ENCODE measurements at places on chromosomes 6 and 20. TPM values are rescaled to one million over a fixed set of nuclear protein-coding genes. Genes with fewer than 3 reads are reported as not detected.

The RSPH4A gene
- 1.9 TPM for total RNA-seq

The RHAG gene
- total RNA-seq: 6.7 TPM

The VSTM2L gene
- total RNA-seq: 4.7 TPM

The RTF2 gene
- 57.2 TPM for total RNA-seq
